ENCODE measurements at places on chromosomes 4 and X.

DNA sequence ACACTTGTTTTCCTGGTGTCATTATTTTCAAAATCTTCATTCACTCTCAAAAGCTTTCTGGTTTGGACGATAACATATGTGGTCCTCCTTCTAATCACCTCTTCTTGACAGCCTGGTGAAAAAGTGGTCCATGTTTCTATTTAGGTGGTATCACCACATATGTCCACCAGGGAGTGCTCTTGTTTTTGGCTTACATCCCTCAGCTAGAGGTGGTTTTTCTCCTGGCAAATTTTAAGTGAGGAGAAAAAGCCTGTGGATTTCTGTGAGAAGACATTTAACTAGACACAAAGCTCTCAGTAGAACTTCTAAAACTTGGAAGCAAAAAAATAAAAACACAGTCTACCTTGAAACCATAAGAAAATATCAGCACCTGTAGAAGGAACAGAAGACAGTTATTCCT lies 58.0 kb upstream of the FRMPD4 start:
- DNase-seq: no peak

GRCh38 chrX:63424063-63424462 lies 72.9 kb upstream of the SPIN4 start:
- DNase-seq: no peak

DNA sequence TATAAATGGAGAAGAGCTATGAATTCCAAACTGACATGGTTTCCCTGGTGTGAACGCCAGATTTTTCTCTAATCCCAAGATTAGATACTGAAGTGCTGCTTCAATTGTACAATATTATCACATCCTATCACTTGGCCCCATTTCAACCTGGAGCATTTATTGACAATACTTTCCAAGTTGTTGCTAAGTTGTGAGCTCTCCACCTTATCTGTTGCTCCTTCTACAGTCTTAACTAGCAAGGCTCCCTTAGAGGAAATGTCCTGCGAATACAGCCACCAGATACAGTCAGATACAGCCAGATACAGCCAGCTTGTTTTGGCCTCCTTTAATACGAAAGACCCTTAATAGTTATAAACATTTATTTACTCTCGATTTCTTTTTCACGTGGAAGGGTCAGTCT lies 466.3 kb upstream of the FAM241A start:
- DNase-seq: no peak

DNA sequence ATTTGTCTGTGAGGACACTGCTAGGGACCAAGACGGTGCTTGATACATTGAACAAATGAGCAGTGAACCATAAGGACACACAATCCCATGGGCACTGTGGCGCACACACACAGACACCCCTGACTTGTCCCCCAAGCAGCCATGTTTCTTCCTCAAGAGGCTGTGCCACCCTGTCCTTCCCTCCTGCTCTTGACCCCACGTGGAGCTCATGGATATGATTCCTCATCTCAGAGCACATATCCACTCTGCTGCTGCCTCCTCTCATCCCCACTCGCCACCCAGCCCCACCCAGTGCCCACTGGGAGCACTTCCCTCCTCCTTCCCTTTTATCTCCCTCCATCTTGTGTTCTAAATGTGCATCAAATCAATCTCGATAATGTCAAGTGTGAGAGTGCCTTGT lies 102.4 kb downstream of the PARM1 start:
- DNase-seq: no peak

DNA sequence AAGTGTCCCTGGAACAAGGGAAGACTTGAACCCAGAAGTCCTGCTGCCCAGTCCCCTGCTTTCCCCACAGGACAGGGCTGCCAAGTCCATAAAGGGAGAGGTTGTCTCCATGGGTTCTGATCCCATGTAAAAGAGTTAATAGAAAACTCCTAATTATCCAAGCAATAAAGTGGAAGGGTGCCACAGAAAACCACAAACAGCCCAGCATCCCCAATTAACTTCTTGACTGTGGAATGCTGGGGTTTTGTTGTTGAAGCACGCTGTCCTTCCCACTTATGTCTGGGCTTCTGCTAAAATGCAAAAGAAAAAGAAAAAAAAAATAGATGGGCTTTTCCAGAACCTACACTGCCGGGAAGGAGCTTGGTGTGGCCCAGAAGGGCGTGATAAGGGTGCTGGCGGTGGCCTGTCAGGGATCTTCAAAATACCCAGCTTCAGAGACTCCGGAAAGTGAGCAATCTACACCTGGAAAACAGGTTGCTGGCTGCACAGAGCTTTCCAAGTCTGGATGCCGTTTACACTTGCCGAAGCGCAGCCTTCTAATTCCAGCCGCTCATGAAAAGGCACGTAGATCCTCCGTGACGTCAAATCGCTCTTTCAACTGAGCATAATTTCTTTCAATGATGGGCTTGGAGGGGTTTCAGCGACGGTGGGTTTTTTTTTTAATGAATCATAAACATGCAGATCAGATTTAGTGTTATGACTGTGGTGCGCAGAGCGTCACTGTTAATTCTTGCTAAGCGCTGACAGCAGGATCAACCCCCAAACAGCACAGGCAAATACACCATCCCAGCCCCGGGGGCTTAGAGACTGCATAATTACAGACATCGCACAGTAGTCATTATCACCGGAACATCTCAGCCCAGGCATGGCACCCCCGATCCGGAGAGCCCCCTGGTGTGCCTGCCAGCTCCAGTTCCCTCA lies 197.6 kb downstream of the BCOR start:
- no peak for DNase-seq

GRCh38 chr4:112910109-112910736 lies 139.2 kb upstream of the ANK2 start:
- DNase-seq: no peak

DNA sequence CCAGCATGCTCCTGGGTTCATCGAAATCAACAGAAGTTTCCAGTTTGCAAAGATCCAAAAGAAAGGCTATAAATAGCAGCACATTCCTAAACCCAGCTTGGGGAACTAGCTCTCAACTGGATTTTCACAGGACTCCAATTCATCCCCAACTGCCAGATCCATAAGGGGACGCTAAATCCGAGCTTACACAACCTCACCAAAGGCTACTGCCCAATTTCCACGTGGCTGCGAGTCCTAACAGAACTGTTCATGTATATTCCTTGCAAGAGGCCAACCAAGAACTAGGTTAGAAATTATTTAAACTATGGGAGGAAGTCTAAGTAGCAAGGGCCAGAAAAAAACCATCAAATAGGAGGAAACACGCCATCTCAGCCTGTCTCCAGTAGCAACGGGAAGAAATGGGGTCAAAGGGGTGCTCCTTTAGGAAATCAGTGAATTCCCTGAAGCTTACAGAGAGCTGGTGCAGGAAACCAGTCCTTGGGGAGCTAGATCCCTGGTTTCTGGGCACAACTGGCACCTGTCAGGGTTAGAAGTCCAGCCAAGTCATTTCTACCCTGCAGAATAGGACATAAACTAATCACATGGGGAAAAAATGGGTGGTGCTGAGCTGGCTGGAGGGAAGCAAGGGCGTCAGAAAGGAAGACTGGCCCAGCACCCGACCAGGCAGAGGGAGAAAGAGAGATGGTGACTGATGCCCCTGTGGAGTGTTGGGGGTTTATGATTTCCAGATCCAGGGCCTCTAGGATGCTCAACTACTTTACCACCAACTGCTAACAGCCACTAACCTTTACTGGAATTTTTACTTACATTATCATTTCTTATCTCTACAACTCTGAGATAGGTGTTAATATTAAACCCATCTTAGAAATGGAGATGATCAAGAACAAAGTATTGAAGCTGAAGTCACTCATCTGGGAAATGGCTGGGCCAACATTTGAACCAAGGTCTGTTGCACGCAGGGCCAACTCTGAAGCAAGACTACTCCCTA lies 20.5 kb downstream of the RELL1 start:
- no peak for DNase-seq

GRCh38 chr4:120672558-120673147 lies 249.9 kb downstream of the PRDM5 start:
- DNase-seq: no peak

All from activated T-cell treated with anti-CD3 and anti-CD28 coated beads for 4 hours (primary cell).